Glomerular endothelial cell (primary cell): ENCODE measurements at places on chromosomes 5 and 9.

DNA sequence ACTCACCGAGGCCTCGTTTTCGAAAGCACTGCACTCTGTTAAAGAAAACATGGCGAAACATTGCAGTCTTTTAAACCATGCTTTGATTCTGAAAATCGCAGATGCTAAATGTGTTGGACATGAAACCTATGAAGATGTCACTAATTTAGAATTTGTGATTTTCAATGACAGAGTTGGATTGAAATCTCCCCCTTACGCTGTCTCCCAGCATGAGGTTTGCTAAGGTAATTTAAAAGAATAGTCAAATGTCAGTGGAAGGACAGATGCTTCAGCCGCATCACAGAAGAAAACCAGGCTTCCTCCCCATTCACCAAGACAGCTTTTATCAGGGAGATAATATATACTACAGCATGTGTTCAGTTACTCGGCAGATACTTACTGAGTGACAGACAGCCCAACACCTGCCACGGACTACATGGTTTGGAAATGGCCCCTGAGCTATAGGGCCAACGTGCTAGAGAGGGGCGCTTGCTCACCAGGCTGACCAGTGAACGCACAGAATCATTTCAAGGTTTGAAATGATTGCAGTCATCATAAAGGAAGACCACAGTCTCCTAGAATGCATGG lies 136.9 kb downstream of the ADAMTS16 start:
- no peak for DNase-seq

DNA sequence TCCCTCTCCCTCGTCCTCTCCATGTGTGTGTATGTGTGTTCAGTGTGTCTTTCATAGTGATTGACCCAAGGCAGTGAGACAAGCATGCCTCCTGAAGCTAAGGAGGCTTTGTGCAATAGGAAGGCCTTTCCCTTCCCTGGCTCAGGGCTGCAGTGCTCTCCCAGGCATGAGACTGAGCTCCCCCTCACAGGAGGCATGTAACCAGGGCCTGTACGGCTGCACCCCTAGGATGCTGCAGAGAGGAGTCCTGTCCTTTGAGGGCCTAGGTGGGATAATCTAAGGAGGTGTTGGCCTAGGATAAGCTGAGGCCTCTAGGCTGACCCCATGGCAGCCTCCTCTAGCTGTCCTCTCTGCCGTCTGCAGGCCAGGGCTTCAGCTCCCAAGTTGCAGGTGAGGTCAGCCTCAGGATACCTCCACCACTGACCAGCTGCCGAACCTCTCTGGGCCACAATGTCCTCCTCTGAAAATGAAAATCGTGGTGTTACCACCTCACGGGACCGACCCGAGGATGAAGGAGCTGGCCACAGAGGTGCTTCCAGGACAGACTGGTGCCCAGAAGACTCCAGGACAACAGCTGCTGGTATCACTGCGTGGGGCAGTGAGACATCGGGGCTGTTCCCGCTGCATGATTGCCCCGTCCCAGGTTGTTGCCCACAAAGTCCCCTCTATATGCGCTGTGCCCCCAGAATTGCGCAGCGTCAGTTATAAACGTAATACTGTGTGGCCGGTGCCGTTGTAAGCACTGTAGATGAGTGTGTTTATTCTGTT lies 129.6 kb downstream of the BARX1 start:
- no peak for DNase-seq

DNA sequence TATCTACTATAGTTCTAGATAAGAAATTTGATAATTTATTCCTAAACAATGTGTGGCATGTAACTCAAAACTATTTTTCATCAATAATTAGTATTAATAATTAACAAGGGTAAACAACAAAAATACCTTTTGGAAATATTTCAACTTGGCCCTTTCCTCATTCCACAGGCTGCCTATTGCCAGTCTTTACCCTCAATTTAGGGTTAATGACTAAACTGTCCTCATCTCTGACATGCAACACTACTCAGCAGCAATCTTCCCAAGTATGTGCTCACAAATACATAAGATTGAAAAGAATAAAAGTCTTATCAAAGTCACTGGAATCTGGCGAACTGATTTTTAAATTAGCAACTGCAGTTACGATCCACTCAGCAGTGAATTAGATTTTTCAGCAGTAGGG lies 153.6 kb downstream of the GLIS3 start:
- no peak for DNase-seq

- no peak for DNase-seq
Measured at GRCh38 chr5:174789596-174789995, 65.2 kb downstream of the MSX2 start.

DNA sequence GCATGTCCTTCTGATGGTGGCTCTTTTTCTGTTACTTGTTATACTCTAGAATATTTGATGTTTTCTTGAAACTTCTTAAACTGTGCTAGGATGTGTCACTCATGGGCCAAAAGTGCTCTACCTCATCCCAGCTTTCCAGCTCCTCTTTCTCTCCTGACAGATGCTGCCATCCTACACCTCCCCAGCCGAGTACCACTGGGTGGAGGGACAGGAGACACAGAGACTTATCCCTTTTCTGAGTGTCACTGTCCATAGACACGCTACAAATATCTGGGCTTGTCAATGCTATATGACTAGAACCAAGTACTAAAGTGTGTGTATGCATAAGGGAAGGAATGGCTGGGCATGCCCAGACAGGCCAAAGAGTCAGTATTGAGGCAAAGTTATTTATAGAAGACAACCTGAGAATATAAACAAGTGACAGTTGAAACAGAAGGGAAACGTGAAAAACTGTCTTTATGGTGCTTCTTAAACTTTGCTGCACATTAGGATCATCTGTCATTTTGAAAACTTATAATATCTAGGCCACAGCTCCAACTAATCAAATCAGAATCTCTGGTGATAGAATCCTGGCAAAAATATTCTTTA lies 188.0 kb downstream of the CARTPT start:
- DNase-seq, result no peak

- DNase-seq, result no peak
Measured at GRCh38 chr9:117875886-117876285, 171.7 kb downstream of the TLR4 start.

GRCh38 chr9:95311961-95312360 lies 5.5 kb downstream of the FANCC start:
- DNase-seq, result no peak

GRCh38 chr9:126131066-126132010 lies 195.3 kb upstream of the MVB12B start:
- no peak for DNase-seq

DNA sequence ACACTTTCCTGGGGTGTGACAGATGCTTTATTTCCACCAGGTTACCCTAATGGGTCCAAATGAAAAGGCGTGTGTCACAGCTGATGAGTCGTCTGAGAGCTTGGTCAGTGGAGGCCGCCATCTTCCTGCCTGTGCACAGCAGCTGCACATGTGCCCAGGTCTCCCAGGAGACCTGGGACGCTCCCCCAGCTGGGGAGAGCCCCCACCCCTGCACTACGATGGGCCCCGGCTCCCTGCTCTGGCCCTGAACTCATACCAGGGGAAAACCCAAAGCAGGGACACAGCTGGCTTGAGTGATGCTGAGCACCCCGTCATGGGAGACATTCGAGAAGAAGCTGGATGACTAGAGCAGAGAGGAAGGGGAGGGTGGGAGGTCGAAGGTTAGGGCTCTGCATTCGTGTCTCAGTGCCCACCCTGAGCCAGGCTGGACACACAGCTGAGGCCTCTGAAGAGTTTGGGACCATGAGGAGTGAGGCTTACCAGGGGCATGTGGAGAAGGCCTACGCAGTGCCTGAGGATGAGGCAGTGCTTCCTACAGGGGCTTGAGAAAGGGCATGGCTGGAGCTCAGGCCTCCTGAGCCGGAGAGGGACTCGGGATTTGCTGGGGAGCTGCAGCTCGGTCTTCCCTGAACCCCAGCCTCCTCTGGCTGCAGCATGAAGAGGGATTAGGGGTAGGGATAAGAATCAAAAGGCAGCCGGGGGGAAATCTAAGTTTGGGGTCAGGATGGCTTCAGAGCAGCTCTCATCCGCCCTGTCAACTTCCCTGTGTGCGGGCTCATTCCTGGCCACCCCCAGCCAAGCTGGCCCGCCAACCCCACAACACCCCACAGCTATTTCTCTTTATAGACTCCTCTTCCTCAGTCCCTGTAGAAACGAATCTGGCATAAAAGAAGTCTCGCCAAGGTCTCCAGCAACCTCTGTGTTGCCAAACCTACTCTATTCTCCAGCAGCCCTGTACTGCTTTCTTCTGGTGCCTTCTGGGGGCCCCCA lies 42.2 kb upstream of the RNU6ATAC start:
- no peak for DNase-seq

DNA sequence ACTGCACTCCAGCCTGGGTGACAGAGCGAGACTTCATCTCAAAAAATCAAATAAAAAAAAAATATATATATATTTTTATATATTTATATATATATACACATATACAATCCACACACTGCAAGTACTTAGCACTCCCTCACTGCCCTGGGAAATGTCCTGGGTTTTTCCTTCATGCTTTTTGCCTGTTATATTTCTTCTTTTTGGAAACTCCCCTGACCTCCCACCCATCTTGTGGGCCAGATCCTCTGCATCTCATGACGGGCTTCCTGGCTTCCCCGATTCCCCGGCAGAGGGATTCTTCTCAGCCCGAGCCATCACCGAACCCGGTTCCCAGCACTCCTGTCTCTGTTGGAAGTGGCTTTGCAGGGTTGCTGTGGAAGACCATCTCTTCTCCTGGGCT lies 39.5 kb upstream of the NCS1 start:
- DNase-seq, result no peak

GRCh38 chr9:91795598-91796241 lies 154.3 kb downstream of the ROR2 start:
- no peak for DNase-seq

- no peak for DNase-seq
Measured at GRCh38 chr9:89723469-89724100, 118.8 kb downstream of the GADD45G start.

DNA sequence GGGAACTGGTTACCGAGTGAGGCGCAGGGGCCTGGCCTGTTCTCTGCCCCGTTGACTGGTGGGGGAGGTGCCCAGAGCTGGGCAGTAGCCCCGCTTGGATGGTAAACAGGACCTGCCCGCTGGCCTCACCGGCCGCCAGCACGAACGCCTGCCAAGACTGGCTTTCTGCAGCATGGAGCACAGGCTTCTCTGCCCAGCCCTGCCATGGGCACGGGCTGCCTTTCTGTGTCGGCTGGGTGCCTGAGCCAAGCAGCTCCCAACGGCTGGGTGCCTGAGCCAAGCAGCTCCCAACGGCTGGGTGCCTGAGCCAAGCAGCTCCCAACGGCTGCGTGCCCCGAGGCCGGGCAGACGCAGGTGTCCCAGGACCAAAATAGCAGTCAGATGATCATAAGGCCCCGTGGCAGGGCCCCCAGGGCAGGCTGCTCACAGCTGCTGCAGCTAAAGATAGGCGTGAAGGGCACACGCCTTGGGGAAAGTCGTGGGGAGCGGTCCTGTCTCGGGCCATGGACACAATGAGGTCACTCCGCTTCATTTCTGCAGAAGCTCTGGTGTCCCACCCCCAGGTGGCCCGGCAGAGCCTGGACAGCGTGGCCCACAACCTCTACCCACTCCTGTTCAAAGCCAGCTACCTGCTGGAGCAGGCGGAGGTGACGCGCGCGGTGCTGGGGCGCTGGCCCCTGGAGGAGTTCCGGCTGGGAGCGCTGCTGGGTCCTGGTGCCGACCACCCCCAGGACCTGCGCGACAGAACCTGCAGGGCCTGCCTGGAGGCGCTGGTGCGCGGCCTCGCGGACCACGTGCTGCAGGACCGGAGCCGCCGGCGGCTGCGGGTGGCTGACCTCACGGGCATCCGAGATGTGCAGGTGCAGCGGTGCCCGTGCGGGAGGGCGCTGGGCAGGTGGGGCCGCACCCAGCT lies at the start of gene LRRC14B:
Gene LRRC14B (plus strand): TSS at position 460 of the 913 bp plus-strand sequence. CDS start 44 bp downstream, at position 504.
- no peak for DNase-seq

DNA sequence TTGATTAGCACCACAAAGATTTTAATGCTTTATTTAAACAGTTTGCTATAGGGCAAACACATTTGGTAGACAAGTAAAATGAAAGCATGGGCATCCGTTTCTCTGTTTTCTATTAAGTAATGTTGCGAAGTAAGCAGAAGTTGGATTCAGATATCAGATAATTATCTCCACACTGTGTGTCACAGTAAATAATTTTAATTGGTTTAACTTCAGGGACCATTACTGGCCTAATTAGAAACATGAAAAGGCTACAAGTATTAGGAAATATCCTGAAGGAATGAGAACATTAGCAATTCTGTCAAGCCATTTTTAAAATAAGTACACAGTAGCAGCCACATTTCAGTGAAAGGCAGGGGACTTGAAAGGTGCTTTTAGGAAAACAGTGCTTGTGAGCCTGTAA lies 975.4 kb downstream of the NR2F1-AS1 start:
- DNase-seq, result no peak

GRCh38 chr5:17379100-17379951 lies 118.7 kb upstream of the TAF11L2 start:
- DNase-seq, result no peak

DNA sequence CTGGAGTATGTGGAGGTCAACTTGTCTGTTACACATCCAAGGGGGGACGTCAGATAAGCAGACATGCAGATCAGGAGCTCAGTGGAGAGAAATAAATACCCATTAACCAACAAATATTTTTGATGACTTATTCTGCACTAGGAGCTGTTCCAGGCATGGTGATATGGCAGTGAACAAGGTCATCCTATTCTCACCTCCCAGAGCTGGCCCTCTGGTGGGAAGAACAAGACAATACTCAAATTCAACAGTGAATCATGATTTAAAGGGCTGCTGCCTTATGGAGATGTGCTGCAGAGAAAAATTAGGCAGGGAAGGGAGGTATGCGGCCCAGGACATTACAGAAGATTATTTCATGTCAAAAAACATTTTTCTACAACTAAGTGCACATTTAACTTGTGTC lies 36.5 kb downstream of the SYK start:
- DNase-seq, result no peak

DNA sequence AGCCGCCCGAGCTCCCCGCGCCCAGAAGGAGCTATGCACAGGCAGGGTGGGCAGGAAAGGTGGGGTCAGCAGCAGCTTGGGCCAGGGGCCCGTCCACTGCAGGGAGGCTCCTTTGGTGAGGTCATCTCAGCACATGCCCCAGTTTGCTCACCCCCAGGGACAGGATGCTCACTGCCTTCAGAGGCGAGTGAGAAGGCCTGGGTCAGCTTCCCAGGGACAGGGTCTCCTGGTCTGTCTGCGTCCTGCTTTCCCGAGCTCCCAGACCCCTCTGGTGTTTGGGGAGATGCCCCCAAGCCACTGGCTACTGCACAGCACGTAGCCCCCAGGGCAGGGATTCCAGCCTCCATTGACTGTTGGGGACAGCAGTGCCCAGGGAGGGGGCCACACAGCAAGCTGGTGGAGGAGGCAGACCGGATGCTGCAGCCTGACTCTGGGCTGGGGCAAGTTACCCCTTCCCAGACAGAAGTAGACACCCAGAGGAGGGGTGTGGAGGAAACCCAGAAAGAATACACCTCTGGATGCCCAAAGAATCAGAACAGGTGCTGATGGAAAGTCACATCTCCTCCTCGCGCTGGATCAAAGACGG lies 581 bp upstream of the SARDH start:
- DNase-seq, result no peak

GRCh38 chr9:17578577-17578910 lies 322 bp upstream of the SH3GL2 start:
- DNase-seq, result no peak

- DNase-seq, result peak; percentile 29
Measured at GRCh38 chr9:96317335-96317980, 15.5 kb upstream of the HSD17B3 start.
